NCI-H446 (cell line): ENCODE measurements at places on chromosomes 16 and 17.

- no peak for DNase-seq
These were observed 721.0 kb upstream of the KIF2B start for GRCh38 chr17:53101706-53102105.

- no peak for DNase-seq
These were observed 101.4 kb downstream of the RMI2 start for GRCh38 chr16:11446566-11447119.

DNA sequence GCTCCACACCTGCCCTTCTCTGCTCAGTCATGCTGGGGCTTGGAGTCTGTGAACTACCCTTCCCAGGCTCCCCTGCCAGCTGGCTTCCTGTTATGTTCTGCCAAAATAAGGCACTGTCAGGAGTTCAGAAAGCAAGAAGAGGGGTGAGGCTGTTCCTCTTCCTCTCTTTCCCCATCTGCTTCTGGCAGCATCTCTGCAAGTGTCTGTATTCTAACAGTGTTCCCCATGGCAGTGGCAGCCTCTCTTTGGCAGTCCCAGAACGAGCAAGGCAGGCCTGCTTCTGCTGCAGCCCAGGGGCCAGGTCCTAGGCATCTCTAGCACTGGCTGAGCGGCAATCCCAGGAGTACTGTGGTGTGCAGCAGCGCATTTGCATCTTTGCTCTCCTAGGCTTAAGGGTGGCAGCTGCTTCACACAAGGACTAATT is 219.1 kb downstream of the STX8 start:
- no peak for DNase-seq

GRCh38 chr17:12745486-12745885 is 43.8 kb upstream of the ARHGAP44 start:
- DNase-seq: no peak

GRCh38 chr17:16282522-16282921 is 65.5 kb downstream of the PIGL start:
- DNase-seq: no peak

GRCh38 chr17:30173649-30174048 is 57.0 kb downstream of the NSRP1 start:
- DNase-seq: no peak

- DNase-seq: no peak
These were observed 39.3 kb upstream of the SLC38A10 start for GRCh38 chr17:81334391-81334901.
